ENCODE measurements at places on chromosomes 1 and 21.

DNA sequence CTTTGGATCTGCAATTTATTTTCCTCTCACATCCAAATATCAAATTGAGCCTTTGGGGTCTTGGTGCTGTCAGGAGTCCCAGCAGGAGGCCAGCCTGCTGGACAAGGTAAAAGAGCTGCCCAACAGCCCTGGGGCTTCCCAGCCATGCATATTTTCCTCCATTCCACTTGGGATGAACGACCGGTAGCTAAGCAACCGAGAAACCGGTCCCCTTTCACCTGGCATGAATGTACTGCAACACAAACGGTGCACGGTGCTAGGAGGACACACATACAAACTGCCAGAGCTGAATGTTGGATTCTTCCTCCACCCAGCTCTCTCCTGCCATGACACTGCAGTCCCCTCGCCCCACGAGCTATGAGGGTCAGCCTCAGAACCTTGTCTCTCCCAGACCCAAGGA, 42.7 kb downstream of the BCAR3 start:
- DNase-seq = no peak

DNA sequence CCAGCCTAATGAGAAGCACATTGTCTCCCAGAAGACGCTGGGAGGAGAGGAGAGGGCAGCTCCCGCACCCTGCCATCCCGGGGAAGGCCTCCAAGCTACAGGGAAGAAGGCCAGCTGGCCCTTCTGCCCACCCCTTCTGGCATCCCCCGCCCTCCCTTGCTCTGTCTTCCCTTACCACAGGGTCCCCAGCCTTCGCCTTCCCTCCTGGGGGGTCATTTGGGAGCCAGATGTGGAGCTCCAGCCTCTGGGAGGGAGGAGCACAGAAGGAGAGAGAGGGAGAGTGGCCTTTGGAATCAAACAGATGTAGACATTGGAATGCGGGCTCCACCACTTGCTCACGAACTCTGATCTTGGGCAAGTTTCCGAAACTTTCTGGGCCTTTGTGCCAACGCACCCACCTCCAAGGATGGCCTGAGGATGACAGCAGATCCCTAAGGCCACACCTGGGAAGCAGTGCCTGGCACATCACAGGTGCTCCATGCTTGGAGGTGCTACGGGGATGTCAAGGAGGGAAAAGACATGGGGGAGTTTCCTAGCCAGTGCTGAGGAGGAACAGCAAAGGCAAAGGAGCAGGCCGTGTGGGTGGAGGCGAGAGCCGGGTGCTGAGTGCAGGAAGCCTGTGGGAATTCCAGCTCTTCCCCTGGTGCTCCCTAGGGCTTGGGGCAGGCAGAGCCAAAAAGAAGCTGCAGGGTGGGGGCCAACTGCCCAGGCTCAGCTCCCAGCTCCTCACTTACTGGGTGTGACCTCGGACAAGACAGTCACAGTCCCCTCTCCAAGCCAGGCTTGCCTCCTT, 23.1 kb upstream of the RSPO1 start:
- DNase-seq = no peak

- DNase-seq = peak; percentile 29
Measured at GRCh38 chr1:12754738-12755137, 8.7 kb downstream of the CFAP107 start.

- no peak for DNase-seq
Measured at GRCh38 chr1:232725305-232726047, 79.7 kb upstream of the MAP10 start.

DNA sequence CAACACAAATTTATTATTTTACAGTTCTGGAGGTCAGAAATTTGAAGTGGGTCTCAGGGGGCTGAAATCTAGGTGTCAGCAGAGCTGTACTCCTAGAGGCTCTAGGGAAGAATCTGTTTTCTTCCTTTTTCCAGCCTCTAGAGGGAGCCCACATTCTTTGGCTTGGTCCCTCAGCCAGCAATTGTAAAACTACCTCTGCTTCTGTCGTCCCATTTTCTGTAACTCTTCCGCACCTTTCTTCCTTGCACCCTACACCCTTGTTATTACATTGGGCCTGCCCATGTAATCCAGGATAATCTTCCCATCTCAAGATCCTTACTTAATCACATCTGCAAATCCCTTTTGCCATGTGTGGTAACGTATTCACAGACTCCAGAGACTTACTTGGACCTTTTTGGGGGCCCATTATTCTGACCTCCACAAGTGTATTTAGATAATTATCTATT, 24.8 kb upstream of the THEM4 start:
- DNase-seq = peak; percentile 72

- DNase-seq = no peak
Measured at GRCh38 chr1:9115351-9116205, 13.3 kb downstream of the GPR157 start.

DNA sequence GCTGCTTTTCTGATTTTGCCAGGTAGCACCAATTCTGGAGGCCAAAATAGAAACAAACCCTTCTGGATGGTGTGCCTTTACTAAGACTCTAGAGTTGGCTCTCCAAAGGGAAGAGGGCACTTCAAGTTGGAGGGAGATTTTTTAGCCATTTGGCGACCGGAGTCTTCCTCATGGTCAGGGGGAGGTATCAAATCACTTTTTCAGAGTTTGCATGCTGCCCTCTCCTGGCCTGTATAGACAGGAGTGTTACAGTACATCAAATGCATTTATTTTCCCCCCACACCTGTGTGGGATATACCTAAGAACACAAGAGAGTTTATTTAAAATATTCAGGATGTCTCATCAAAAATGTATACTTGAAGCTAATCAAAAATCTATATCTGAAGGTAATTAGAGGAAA, 3.2 kb downstream of the GREM2 start:
- no peak for DNase-seq

DNA sequence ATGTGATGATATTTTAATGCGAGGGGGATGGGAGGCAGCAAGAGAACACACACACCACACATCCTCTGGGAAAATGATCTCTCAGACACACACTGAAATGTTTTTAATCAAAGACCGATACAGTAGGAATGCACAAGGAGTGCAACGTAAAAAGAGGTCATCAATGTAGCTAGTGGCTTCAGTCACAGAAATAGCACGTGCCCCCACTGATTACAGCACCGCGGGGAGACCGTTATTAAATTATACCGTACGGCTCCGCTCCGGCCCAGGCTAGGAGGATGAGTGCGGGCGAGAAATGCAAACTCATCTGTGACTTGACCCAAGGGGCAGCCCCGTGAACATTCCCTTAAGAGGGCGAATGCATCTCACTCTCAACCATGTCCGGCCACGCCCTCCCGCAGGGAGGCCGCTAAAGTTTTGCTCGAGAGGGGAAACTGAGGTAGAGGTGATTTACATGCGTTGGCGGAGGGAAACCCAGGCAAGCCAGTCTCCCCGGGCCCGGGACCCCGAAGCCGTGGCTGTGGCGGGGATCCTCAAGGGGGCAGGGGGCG, 552 bp downstream of the UBR4 start:
- no peak for DNase-seq

- no peak for DNase-seq
Measured at GRCh38 chr1:20375563-20375962, 84.9 kb downstream of the VWA5B1 start.

- no peak for DNase-seq
Measured at GRCh38 chr1:91821126-91821868, 64.7 kb downstream of the TGFBR3 start.

DNA sequence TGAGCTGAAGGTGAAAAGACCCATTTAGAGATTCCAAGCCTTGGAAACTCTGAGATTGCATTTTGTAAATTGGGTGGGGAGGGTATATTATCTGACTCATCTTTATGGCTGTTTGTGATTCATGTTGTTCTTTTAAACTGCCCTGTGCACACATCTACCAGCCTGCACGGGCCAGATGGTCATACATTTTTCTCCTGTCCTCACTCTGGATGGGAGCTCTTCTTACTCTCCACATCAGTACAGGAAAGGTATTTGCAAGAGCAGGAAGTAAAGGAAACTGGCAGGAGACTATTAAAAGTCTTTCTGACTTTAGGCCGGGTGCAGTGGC, 14.3 kb upstream of the NMNAT2 start:
- DNase-seq = no peak

Data from esophagus muscularis mucosa (tissue), 4 donors.